ENCODE measurements at places on chromosomes 11 and 22.

GRCh38 chr11:64067230-64067993, 31.7 kb downstream of the FLRT1 start:
- no peak for DNase-seq

DNA sequence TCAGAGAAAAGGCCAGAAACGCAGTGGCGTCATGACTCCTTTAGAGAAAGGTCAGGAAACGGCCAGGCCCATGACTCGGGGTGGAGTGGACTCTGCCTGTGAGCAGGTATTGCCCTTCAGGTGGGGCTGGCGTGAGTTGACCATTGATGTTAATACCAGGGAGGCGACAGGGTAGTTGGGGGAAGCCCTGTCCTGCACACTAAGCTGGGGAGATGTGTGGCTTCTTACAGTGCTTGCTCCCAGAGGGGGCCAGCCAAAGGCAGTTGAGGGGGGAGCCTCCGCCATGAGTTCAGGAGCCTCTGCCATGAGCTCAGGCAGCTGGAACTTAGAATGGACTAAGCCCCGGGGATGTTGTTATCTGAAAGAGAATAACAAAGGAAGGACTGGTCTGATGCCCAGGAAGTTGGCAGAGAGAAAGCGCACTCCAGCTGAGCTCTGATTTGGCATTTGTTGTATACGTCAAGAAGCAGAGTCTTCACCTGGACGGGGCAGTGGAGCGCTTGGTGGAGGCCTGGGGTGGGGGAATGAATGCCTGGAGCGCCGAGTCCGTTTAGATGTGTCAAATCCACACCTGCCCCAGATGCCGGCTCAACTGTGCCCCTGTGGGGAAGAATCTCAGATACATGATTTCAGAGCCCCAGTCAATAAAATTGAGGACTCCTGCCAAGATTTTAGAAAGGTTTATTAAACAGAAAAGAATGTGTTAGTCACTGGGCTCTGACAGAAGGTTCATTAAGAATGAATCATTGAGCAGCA, 222.5 kb downstream of the TBC1D22A start:
- DNase-seq: no peak

GRCh38 chr11:131748151-131749050, 378.0 kb downstream of the NTM start:
- peak; percentile 18 for DNase-seq

DNA sequence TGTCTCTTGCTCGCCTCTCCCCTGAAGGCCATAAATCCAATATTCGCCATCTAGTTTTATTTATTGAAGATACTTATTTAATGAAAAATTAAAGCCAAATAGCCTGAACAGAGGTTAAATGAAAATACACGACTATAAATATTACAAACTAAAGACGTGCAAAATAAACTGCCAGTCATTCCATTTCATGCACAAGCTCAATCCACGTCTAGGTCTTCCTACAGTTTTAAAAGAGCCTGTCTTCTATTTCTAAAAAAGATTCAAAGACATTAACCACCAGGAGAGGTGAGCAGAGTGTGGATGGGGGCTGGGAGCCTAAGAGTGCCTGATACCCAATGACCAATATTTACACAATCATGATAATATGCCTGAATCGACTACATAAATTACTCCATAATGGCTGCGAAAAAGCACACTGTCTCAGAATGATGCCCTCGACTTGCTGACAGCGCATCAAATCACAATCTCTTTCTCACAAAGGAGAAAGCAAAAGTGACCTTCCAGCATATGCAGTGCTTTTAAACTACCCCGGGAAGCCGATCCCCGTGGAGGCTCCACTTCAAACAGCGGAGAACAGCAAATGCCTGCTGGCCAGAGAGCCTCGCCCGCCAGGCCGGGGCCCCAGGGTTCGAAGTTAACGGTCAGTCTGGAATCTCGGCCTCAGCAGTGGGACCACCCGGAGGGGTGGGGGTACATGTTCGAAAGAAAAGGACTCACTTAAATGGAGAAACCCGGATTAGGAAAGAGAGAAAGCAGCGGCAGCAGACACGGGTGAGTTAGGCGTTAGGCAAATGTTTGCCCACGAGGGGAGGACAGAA, 1.7 kb downstream of the FCHSD2 start:
- peak; percentile 26 for DNase-seq

GRCh38 chr11:134604886-134605285, 192.8 kb upstream of the B3GAT1 start:
- DNase-seq: no peak

DNA sequence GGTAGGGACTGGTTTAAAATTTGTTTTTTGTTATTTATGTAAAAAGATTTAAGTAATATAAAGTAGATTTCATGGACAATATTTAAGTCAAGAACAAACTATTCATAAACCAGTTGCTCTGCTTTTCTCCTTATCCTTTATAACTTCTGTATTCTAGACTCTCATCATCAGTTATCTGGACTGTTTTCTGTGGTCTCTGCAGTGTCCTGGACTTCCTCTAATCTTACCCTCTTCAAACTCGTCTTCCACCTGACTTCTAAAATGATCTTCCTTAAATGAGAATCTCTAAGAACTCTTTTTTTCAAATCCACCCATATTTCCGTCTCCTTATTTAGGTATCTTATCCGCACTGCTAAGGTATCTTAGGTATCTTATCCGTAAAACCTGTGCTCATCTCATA, 8.1 kb downstream of the RRM1 start:
- DNase-seq: no peak

- no peak for DNase-seq
Measured at GRCh38 chr11:71527576-71528210, 626 bp downstream of the KRTAP5-7 start.

- no peak for DNase-seq
Measured at GRCh38 chr22:35842954-35843353, 125.3 kb downstream of the APOL5 start.

DNA sequence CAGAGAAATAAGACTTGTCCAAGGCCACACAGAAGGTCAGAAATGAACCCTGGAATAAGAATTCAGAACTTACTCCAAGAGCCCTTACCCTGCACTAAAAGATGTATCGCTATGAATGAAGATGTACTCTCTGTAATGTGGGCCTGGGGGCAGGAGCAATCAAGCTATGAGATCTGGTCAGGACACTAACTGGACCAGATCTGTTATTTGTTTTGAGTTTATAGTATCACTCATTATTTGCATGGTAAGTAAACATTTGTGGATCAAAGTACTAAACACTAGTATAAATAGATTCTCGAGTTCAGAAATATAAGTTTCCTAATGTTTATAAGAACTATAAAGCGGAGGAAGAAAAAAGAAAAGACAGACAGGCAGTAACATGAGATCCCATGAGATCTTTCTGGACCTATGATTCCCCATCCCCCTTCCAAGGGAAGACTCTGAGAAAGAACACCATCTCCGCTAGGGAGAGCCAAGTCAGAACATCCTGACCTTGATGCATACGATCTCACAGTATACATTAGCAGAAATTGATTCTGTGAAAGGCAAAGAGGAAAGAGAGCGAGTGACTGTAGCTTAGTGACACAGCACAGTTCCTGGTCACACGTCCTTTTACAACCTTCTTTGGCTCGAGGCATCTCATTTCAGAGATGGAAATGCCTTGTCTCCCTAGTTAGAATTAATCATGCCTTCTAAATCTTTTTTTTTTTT, 71.2 kb downstream of the USP35 start:
- DNase-seq: no peak

DNA sequence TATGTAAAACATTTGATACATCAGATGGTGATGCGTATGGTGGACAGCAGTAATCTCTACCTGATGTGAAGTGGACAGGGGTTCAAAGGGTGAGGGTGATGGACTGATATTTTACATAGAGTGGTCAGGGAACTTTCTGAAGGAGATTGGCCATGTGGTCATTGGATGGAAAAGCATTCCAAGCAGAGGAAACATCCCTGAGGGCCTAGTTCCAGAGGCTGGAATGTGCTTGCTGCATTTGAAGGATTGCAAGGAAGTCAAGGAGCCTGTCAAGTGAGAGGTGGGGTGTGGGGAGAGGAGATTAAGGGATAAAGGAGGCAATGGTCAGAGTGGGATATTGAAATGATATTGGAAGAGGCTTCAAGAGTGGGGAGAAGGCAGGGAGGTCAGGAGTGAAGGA, 151.9 kb upstream of the NTM start:
- DNase-seq: no peak

DNA sequence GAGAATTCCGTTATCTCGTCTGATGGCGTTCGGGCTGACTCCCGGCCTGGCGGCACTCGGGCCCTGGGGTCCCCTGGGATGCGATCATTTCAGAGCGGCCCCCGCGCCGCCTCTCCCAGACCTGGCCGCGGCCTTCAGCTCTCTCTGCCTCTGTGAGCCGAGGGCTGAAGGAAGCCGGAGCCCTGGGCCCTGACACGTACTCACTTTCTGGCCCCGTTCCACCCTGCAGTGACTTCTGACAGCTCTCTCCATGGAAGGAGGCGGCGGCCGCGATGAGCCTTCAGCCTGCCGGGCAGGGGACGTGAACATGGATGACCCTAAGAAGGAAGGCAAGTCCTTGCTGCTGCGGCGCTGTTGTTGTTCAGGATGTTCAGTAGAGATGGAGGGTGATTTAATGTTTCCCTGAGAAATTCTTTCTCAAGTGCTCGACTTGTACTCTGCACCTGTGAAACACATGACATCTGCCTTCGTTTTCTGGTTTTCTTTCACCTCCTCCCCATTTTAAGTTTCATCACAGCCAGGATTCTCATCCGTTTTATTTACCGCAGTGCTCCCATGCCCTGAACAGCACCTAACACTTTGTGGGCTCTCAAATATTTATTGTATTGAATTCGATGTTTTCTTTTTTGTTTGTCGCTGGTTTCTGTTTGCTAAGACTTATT, 612 bp downstream of the GTSE1 start:
- DNase-seq: no peak

GRCh38 chr22:48198489-48199459, 1436.3 kb downstream of the TBC1D22A start:
- no peak for DNase-seq

DNA sequence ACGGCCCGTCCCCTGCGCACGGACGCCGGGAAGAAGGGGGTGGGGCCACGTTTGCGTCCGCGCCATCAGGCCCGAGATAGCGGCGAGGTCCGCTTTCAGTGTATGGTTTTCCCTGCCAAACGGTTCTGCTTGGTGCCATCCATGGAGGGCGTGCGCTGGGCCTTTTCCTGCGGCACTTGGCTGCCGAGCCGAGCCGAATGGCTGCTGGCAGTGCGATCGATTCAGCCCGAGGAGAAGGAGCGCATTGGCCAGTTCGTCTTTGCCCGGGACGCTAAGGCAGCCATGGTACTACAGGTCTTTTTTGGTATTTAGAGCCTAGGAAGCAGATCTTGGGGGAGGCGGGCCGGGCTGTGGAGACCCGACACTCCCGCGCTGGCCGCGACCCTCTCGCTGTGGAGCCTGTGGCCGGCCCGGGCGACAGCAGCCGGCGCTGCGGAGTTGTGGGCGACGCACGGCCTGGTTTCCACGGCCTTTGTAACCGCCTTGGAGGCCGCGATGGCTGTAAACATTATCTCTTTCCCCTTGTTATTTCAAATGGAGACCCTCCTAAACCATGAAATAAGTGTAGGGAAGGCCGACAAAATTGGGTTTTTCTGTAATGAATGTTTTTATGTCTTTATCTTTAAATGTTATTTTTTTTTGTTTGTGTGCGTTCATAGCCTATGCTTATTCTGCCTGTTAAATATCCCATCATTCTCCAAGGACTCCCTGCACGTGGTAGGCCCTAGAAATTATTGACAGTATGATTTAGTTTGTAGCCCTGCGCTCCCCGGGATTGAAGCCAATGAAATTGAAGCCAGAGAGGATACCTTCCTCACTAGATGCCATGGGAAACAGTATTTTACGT, at the start of gene AASDHPPT:
AASDHPPT (plus strand) TSS at position 54 of the 847 bp plus-strand sequence; CDS start at position 103, 49 bp downstream.
- DNase-seq: peak; percentile 6

- no peak for DNase-seq
Measured at GRCh38 chr11:35169112-35169511, 30.1 kb downstream of the CD44 start.

GRCh38 chr11:108167624-108168023, 46.3 kb downstream of the ACAT1 start:
- no peak for DNase-seq

DNA sequence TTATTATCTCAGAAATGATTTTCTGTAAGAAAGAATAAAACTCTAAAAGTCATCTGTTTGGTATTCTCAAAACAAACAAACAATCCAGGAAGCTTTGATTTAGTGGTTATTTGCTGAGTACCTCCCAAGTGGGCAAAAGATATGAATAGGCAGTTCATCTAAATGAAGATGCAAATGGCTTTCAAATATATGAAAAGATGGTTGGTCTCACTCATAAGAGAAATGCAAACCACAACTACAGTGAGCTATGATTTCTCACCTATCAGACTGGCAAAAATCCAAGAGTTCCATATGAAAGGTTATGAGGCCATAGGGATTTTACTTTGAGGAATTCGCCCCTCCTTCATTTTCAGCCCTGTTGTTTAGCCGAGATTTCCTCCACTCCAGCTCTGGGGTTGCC, 11.3 kb upstream of the P2RY2 start:
- DNase-seq: no peak

- no peak for DNase-seq
Measured at GRCh38 chr22:46079861-46080821, 70.2 kb upstream of the PPARA start.

GRCh38 chr11:34416766-34417165, 22.0 kb upstream of the CAT start:
- no peak for DNase-seq

GRCh38 chr11:99098751-99099150, 78.0 kb downstream of the CNTN5 start:
- DNase-seq: no peak

DNA sequence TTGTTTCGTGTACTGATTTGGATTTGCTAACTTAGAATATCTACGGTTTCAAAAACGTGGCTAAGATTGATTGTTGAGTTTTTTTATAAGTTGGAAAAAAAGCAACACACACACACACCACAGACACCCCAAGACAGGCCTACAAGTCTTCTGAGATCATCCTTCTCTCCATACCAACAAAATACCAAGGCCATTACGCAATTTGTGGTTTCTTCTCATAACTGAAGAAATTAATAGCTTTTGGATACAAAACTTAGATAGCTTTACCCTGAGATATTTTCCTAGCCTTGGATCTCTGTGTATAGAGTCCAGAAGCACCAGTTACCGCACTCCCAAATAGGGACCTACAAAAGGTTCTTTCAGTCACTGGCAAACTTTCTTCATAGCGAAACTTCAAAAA, 113.6 kb downstream of the SIK3 start:
- DNase-seq: no peak

GRCh38 chr22:31088233-31088986, 7.3 kb downstream of the SMTN start:
- no peak for DNase-seq

- peak; percentile 7 for DNase-seq
Measured at GRCh38 chr11:78798663-78799062, 224.0 kb upstream of the NARS2 start.

- DNase-seq: no peak
Measured at GRCh38 chr22:44780876-44781449, 28.6 kb downstream of the ARHGAP8 start.

DNA sequence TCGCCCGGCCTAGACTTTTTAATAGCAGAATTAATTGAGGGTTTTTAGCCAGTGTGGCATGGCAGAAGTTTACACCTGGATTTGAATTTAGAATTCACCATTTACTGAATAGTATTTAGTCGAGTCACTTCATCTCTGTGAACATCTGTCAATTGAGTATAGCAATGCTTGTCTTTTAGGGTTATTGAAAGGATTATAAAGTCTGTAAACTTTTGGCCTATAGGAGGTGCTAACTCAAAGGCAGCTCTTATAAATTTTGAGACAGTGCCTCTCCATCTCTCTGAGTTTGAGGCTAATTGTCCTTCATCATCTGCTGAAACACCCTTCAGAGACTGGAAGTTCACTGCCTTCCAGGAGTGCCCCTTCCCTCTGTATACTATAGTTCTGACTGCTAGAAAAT, 205.0 kb downstream of the NELL1 start:
- no peak for DNase-seq

- DNase-seq: peak; percentile 72
Measured at GRCh38 chr22:46367707-46368191, 32.2 kb downstream of the TRMU start.
